ENCODE measurements at places on chromosomes 11 and 22.
A peak's percentile ranks its signal among the peaks of the same experiment; 100 is the strongest.

DNA sequence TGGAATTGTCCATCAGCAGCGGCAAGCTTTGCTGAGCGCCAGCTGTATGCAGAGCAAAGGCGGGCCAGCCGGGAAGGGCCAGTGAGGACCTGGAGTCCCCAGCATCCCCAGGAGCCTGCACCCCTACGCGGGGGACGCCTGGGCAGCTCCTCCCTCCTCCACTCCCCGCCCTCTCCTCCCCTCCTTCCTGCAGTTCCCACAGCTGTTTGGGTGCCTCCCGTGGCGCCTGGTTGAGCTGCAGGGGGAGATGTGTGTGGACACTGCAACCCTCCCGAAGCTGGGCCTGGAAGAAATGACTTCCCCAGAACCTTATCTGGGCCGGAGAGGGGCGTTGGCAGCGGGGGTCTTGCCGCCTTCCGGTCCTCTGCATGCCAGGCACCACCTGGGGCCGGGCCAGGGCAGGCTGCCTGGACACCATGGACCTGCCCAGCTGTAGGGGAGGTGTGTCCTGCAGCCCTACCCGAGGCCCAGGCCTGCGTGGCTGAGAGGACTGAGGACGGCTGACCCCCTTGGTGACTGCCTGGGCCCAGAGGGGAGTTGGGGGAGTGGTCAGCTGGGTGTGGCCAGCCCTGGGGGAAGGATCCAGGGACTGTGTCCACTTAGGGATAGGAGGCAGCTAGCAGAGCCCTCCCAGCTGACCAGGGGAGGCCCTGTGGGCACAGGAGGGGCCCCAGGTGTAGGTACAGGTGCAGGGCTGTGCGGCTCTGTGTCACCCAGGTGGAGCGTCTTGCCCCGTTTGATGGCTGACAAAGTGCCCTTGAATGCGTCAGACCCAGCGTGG lies 16.8 kb upstream of the MUC6 start:
- peak; percentile 40 for DNase-seq

DNA sequence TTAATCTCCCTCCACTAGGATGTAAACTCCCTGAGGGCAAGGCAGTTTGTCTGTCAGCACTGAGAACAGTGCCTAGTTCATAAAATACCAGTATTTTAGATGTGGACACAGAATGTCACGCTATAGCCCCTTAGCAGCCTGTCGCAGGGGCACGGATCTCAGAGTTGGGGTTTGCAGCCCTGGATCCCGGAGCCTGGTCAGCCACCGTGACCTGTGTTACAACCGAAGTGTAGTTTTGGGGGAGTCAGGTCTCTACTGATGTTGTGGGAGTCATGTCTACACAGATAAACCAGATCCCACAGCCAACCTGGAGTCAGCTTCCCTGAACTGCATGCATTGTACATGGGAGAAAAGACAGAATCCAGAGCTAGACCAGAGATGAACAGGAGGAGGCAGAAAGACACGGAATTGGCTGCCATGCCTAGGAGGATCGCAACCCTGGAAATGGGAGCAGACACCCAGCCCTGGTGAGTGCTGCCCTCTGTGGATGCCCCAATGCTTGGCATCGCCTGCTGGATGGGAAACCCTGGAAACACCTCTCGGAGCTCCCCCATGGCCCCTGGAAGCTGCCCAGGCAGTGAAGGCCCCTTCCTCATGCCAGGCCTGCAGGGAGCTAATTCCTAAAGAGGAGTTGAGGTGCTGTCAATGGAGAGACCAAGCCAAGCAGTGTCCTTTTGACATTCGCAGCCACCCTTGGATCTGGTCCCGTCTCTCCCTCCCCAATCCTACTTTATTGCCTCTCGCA lies 851.3 kb downstream of the TBC1D22A start:
- no peak for DNase-seq

DNA sequence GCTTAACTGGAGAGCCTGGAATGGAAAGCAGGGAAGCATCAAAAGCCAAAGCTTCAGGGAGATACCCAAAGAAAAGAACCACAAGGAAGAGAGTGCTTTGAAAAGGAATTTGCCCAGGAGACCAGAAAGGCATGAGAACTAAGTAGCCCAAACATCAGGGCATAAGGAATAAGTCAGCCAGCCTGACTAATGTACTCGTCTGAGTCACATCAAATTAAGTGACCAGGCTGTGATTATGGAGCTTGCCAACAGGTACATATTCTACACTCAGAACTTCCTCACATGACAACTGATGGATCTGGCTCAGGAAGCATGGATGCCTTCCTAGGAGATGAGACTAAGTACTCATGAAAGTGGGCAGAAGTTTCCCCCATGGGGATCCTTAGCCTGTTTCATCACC lies 366.7 kb downstream of the BUD13 start:
- DNase-seq, result no peak

- no peak for DNase-seq
Measured at GRCh38 chr11:12063251-12063650, 47.1 kb upstream of the MICAL2 start.

DNA sequence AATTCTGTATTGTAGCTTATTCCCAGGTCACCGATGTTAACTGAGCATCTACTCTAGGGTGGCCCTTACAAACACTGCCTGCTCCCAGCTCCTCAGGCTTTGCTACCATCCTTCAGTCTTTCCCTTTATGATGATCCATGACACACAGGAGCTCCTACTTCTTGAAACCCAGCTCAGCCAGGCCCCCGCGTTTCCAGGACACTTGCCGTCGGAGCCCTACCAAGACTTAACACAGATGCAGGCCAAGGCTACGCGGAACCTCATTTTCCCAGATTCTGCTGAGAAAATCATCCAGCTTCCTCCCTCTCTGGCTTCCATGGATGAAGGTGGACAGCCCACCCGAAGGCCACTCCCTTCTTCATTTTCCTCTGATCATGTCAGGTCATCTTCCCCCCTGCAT lies 18.6 kb downstream of the IGSF9B start:
- DNase-seq, result peak; percentile 53

DNA sequence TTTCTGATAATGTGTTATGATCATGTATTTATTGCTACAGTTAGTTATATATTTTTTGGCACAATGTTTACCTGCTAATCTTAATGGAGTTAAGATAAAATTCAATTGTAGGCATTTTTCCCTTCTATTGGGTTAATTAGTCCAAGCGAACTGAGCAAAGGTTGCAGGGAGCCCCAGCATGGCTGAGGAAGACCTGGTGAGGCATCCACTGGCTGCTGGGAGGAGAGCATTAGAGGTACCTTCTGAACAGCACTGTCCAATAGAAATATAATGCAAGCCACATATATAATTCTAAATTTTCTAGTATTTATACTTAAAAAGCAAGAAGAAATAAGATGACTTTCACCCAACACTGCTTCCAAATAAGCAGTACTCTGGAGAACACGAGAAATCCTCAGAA lies 689 bp upstream of the TMEM126A start:
- no peak for DNase-seq

GRCh38 chr22:17580441-17581031 lies 17.2 kb downstream of the SLC25A18 start:
- no peak for DNase-seq

Measured in kidney (tissue), 22 donors.